T-helper 17 cell (primary cell): ENCODE measurements at places on chromosomes 6 and 20. TPM values are rescaled to one million over a fixed set of nuclear protein-coding genes. Genes with fewer than 3 reads are reported as not detected.
A peak's percentile ranks its signal among the peaks of the same experiment; 100 is the strongest.

- no peak for DNase-seq
- peaks cover 93% of the 10 kb centered on the region for H3K27me3 ChIP-seq
- H3K27ac ChIP-seq, result no peak overlapping the region
- H3K4me3 ChIP-seq, result peak overlapping the region; percentile 90
Measured at GRCh38 chr6:5996714-5997419, 9.9 kb downstream of the NRN1 start.

Gene VGLL2
- not detected for total RNA-seq

Gene TMEM200A
- total RNA-seq, result 2.4 TPM

GRCh38 chr6:56314683-56315523 lies 67.5 kb upstream of the COL21A1 start:
- no peak overlapping the region for H3K27ac ChIP-seq
- no peak overlapping the region for H3K4me3 ChIP-seq
- no peaks in the 10 kb centered on the region for H3K36me3 ChIP-seq
- H3K27me3 ChIP-seq, result no peaks in the 10 kb centered on the region

GRCh38 chr20:51422514-51423289 lies 119.8 kb downstream of the NFATC2 start:
- H3K36me3 ChIP-seq, result peaks cover 2% of the 10 kb centered on the region
- H3K27ac ChIP-seq, result peak overlapping the region; percentile 100
- H3K4me1 ChIP-seq, result peaks cover 48% of the 10 kb centered on the region

Gene SPATS1
- total RNA-seq, result not detected

GRCh38 chr6:149961728-149962425 lies 1.9 kb upstream of the ULBP1 start:
- peaks cover 85% of the 10 kb centered on the region for H3K27me3 ChIP-seq
- DNase-seq, result no peak
- H3K4me1 ChIP-seq, result peaks cover 25% of the 10 kb centered on the region

GRCh38 chr20:46663531-46663930 lies 12.3 kb upstream of the SLC13A3 start:
- H3K27me3 ChIP-seq, result no peaks in the 10 kb centered on the region
- H3K27ac ChIP-seq, result no peak overlapping the region
- no peak overlapping the region for H3K4me3 ChIP-seq
- peaks cover 6% of the 10 kb centered on the region for H3K36me3 ChIP-seq
- no peak for DNase-seq
- H3K4me1 ChIP-seq, result peaks cover 2% of the 10 kb centered on the region

DNA sequence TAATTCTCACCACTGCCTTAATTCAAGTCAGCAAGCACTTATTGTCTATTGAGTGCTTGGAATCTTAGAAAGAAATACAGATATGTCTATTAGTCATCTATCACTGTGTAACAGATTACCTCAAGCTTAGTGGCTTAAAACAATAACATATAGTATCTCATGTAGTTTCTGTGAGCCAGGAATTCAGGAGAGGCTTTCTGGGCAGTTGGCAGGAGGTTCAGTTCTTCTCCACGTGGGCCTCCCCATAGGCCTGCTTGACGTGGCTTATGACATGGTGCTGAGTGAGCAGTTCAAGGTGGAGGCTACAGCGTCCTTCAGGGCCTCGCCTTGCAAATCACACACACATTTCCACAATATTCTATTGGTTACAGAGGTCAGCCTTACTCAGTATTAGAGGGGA lies 69.7 kb downstream of the DTD1 start:
- H3K27ac ChIP-seq, result no peak overlapping the region
- no peak for DNase-seq
- no peak overlapping the region for H3K4me3 ChIP-seq
- no peaks in the 10 kb centered on the region for H3K27me3 ChIP-seq

Gene CPXM1
- total RNA-seq, result 0.23 TPM

Gene CCN6
- not detected for total RNA-seq

GRCh38 chr20:35296101-35296554 lies 3.9 kb upstream of the FAM83C start:
- peaks cover 28% of the 10 kb centered on the region for H3K27me3 ChIP-seq
- no peak overlapping the region for H3K27ac ChIP-seq
- DNase-seq, result no peak
- peaks cover 6% of the 10 kb centered on the region for H3K4me1 ChIP-seq
- no peak overlapping the region for H3K4me3 ChIP-seq

Gene ITCH
- 53.4 TPM for total RNA-seq

Gene MLN
- not detected for total RNA-seq

Gene GRM4
- not detected for total RNA-seq

- H3K27ac ChIP-seq, result no peak overlapping the region
- H3K4me1 ChIP-seq, result no peaks in the 10 kb centered on the region
- no peaks in the 10 kb centered on the region for H3K27me3 ChIP-seq
- DNase-seq, result no peak
Measured at GRCh38 chr6:162058281-162058875, 669.2 kb downstream of the PRKN start.

DNA sequence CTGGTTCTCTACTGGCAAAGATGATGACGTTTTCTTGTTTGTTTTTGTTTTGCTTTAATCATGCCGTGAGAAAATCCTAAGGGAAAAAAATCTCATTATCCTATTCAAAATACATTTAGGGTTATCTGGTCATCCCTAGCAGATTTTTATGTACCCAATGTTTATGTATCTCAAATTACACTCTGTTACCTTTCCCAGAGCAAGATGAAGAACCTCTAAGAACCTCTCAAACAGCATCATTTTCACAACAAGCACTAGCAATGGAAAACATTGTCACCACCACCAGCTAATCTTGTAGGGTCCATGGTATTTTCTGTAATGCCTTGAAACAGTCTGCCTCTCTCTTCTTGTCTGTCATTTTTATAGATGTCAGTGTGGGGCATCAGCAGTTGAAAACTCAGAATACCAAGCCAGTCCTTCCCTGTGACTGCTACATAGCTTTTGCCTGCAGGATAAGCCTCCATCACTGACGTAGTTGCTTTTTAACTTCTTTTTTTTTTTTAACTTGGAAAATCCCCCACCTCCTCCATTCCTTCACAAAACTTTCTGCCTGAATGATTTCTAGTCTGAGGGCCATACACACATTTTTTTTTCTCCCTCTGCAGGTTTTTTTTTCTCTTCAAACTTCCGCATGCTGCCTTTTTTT lies 2.4 kb upstream of the SNAP25 start:
- no peaks in the 10 kb centered on the region for H3K36me3 ChIP-seq
- H3K27ac ChIP-seq, result no peak overlapping the region
- peaks cover 22% of the 10 kb centered on the region for H3K27me3 ChIP-seq
- DNase-seq, result no peak

DNA sequence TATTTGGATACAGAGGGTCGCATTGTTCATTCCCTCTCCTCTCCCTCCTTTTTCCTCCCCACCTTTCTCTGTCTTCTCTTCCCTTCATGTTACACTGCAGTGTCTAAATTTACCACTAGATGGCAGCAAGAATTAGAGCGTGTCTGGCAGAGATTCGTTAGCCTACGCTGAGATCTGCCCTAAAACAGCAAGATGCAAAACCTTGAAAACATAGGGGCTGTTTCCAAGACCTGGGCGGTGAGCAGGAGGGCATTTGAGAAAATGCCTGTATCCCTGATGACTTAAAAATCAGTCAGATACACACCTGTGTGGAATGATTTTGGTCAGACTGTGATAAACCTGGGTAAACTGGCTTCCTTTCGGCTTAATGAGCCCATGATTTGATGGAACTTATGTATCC lies 101.5 kb upstream of the ISM1 start:
- no peak overlapping the region for H3K4me3 ChIP-seq
- no peaks in the 10 kb centered on the region for H3K27me3 ChIP-seq
- DNase-seq, result no peak
- H3K4me1 ChIP-seq, result peaks cover 2% of the 10 kb centered on the region
- no peaks in the 10 kb centered on the region for H3K36me3 ChIP-seq

DNA sequence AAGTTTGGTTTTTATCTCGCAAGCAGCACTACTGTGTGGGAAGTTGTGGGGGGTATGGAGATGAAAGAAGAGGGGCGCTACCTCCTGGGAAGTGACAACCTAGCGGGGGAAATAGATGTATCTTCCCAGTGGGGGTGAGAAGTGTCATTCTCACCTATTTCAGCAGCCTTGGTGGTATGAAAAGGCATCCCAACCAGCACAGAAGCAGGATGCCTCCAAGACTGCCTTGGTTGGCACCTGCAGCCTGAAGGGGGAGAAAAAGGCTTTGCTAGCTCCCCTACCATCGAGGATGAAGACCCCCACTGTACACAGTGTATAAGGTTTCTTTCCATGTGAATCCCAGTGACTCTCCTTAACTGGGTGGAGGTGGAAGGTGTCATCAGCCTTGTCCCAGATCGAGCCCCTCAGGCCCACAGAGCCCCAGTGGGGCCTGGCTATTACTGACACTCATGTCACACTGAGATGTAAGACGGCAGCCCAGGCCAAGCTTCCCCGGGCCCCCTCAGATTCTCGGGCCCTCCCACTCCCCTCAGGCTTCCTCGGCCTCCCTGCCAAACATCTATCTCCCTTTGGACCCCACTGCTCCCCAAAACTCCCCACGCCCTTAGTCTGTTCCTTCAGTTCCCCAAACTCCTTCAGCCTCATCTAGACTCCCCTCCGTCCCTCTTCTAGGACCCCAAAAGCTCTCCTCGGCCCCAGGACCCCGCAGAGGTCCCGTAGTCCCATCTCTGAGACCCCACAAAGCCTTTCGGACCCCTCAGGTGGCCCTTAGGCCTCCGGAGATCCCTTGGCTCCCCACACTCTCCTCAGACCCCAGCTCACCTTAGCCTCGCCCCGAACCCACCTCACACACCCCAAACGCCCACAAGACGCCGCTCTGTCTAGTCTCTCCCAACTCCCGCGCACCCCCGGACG lies 688 bp downstream of the COMMD7 start:
- H3K27ac ChIP-seq, result peak overlapping the region; percentile 97
- H3K4me1 ChIP-seq, result peaks cover 23% of the 10 kb centered on the region
- DNase-seq, result no peak
- peak overlapping the region; percentile 98 for H3K4me3 ChIP-seq
- no peaks in the 10 kb centered on the region for H3K27me3 ChIP-seq
- no peaks in the 10 kb centered on the region for H3K36me3 ChIP-seq

- no peak overlapping the region for H3K27ac ChIP-seq
- peaks cover 2% of the 10 kb centered on the region for H3K36me3 ChIP-seq
- H3K4me3 ChIP-seq, result no peak overlapping the region
- no peaks in the 10 kb centered on the region for H3K27me3 ChIP-seq
- no peaks in the 10 kb centered on the region for H3K4me1 ChIP-seq
Measured at GRCh38 chr6:153334121-153334520, 203.0 kb upstream of the RGS17 start.

GRCh38 chr20:37426106-37426505 lies 80.2 kb downstream of the SRC start:
- no peak overlapping the region for H3K27ac ChIP-seq
- H3K27me3 ChIP-seq, result peaks cover 28% of the 10 kb centered on the region
- H3K36me3 ChIP-seq, result peaks cover 24% of the 10 kb centered on the region
- no peak overlapping the region for H3K4me3 ChIP-seq

DNA sequence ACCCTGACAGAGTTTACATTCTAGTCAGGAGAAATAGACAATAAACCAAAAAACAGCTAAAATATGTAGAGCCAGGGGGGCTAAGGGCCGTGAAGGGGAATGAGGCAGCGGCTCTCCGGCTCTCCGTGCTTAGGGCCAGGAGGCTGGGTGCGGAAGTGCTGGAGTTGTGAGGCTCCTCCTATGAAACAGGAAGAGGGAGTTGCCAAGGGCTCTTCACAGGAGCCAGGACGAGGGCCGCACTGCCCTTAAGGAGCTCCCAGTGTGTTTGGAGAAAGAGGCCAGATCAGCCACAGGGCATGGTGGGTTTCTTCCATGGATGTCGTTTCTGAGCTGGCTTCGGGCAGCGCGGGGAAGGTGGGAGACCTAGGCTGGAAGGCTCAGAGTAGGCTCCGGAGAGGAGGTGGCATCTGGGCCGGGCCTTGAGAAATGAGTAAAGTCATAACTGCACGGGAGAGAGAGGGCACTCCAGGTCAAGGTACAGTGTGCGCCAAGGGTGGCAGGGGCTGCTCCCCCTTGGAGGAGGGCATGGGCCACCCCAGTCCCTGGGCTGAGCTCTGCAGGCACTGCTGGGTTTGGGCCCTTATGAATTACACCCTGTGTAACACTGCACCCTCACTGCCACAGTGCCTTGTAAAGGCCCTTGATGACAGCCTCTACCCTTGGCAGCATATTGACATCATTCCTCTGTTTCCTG lies 20.8 kb upstream of the MLN start:
- H3K4me3 ChIP-seq, result no peak overlapping the region
- peaks cover 4% of the 10 kb centered on the region for H3K4me1 ChIP-seq
- no peak overlapping the region for H3K27ac ChIP-seq
- no peak for DNase-seq
- H3K36me3 ChIP-seq, result no peaks in the 10 kb centered on the region

Gene GRIK2
- not detected for total RNA-seq

DNA sequence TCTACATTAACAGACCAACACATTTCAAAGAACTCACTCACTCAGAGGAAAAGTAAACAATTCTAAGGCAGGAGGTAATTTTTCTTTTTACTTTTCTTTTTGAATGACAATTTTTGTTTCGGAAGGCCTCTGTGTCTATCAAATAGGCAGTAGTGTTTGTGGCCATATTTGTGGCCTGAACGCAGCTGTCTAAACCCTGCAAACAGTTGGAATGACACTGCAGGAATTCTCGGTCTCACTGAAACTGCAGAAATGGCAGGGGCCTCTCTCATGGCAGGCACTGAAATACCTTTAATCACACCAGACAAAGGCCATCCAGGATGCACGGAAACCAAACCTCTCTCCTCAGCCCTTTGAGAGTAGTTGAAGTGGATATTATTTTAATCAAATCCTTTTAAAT lies 30.4 kb downstream of the FYN start:
- no peak overlapping the region for H3K4me3 ChIP-seq
- no peaks in the 10 kb centered on the region for H3K27me3 ChIP-seq
- no peak for DNase-seq
- peaks cover 2% of the 10 kb centered on the region for H3K36me3 ChIP-seq

DNA sequence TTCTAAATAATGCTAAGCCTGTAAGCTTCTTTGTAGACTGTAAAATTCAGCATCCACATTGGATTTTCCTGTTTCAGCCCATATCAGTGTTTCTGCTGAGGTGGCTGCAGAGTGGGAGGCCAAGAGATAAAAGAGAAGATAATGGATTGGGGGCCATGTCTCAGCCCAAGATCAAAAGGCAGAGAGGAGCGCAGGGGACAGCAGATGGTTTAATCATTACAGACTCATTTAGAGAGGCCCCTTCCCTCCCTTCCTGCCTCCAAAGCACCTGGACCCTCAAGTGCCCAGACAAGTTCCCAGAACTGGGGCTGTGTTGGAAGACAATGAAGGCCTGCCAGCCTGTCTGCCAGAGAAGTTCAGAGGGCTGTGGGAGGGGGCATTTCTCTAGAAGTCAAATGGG lies 20.4 kb upstream of the CTNNBL1 start:
- no peak overlapping the region for H3K27ac ChIP-seq
- H3K36me3 ChIP-seq, result peaks cover 7% of the 10 kb centered on the region
- H3K4me1 ChIP-seq, result peaks cover 8% of the 10 kb centered on the region

Gene SRXN1
- 2.9 TPM for total RNA-seq

DNA sequence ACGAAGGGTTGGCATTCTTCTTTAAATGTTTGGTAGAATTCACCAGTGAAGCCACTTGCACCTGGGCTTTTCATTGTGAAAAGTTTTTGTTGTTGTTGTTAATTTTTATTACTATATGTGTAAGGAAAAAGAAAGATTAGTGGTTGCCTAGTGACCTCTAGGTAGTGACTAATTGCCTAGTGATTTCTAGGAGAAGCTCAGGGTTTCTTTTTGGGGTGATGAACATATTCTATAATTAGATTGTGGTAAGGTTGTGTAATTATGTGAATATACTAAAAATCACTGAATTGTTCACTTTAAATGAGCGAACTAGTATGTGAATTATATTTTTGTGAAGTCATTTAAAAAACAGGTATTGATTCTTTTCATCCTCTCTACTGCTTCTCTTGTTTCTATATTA lies 123.8 kb upstream of the TMEM170B start:
- peaks cover 17% of the 10 kb centered on the region for H3K4me1 ChIP-seq
- H3K36me3 ChIP-seq, result peaks cover 4% of the 10 kb centered on the region
- H3K27me3 ChIP-seq, result no peaks in the 10 kb centered on the region
- no peak for DNase-seq
- no peak overlapping the region for H3K4me3 ChIP-seq

GRCh38 chr6:72699159-72699558 lies 77.3 kb downstream of the KCNQ5 start:
- no peak for DNase-seq
- H3K36me3 ChIP-seq, result no peaks in the 10 kb centered on the region
- H3K4me3 ChIP-seq, result no peak overlapping the region
- H3K27ac ChIP-seq, result no peak overlapping the region
